Posterior cingulate gyrus (tissue), 11 donors: ENCODE measurements at places on chromosomes 2 and 18.
A peak's percentile ranks its signal among the peaks of the same experiment; 100 is the strongest.

DNA sequence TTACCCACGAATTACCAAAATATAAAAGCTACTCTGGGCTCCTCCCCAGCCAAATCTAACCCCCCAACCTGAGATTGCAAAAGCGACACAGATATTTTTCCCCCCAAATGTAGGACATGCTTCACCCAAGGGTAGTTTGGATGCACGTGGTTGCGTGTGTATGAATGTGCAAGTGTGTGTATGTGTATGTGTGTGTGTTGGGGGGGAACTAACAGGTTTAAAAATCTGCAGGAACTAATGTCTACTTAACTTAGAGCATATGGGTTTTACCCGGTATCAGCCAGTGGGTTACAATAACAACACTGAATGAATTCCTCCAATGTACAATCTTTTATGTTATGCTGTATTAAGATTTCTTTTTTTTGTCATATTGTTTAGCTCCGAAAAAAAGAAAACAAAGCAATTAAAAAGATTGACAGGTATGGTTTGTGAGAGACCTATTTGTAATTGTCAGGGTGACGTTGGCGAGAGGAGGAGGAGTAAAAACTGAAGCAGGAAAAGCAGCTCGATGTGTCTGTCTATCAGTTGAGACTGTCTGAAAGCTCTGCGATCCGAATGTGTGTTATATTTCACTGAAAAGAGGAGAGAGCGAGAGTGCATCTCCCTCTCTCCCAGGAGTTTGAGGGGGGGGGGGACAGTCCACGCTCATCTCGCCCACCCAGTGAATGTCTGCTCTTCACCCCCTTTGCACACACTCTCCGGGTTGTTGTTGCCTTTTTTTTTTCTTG, at the start of gene TSHZ1:
Gene TSHZ1 (plus strand): TSS at position 524 of the 728 bp plus-strand sequence. CDS start 1,080 bp downstream, outside the sequence.
- DNase-seq = no peak

DNA sequence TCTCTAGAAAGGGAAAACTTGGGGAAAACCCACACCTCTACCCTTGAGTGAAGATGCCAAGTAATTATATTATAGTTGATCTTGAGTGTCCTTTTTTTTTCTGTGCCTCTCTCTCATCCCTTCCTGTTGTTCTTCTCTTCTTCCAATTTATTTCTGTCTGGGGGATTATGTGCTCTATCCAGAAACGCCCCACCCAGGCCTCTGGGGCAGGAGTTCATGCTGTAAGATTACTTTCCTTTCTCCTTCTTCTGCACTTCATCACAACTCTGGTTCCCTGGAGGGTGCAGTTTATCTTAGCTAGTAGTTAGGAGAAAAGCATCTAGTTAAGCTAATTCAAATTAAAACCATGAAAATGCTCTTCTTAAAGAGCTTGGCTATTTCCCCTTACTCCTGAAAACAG, 30.3 kb upstream of the DNAJC27 start:
- DNase-seq = no peak

DNA sequence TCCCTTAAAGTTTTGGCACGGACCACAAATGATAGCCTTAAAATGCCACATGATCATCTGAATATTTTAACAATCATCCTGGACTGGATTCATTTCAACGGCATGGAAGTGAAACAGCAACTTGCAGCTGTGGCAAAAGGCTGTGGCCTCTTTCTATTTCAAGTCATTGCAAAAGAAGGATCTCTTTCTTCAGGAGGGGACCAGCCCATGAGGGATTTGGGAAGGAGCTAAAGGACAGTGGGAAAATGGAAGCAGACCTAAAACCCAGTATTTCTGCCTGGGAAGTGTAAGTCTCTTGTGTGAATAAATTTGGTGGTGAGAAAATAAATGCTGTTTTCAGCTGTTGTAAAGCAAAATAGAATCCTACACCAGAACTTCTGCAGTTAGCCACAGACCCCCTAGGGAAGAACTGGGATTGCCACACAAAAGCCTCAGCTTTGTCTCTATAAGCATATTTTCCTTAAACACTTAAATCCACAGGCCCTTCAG, 107.3 kb upstream of the ZFP36L2 start:
- no peak for DNase-seq

DNA sequence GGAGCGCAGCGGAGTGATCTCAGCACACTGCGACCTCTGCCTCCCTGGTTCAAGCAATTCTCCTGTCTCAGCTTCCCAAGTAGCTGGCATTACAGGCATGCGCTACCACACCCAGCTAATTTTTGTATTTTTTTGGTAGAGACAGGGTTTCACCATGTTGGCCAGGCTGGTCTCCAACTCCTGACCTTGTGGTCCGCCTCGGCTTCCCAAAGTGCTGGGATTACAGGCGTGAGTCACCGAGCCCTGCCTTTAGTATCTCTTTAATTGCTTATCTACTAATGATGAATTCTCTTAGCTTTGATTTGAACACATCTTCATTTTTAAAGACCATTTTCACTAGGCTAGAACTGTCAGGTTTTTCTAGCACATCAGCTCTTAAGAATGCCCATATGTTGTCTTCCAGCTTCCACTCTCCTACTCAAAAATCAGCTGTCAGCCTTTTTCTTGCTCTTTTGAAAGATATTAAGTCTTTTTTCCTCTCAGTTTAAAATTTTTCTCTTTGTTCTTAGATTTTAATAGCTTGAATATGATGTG, 16.1 kb upstream of the MFSD2B start:
- no peak for DNase-seq

DNA sequence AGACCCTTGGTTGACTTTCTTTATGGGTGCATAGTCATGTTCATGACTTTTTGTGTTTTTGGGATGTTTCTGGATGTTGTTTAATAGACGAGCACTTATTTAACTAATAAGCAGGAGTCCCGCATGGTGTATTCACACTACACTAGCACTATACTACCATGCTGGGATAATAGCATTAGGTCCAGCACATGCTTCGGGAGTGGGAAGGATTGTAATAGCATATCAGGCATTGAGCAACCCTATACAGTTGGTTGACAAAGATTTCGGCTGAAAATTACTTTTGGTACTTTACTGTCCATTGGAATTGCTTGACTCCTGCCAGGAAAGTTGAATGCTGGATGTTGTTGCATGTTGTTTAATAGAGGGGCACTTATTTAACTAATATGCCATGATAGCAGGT, 2.8 kb downstream of the SH3RF3 start:
- no peak for DNase-seq

DNA sequence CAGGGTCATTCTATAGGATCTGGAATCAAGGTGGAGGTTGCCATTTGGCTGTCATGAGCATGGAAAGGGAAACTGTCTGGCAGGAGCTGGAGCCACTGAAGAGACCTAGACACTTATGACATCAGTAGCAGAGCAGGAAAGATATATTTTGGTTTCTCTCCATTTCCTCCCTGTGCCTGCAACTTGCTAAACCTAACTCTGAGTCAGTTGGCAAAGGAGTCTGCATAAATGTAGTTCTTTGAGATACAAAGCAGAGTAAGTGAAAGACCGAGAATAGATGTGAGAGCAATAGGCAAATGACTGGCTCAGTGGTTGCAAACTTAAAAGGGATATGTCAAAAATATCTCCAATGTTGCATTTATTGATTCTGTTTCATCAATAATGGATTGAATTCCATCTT, 757.7 kb downstream of the KCNJ3 start:
- DNase-seq = no peak

DNA sequence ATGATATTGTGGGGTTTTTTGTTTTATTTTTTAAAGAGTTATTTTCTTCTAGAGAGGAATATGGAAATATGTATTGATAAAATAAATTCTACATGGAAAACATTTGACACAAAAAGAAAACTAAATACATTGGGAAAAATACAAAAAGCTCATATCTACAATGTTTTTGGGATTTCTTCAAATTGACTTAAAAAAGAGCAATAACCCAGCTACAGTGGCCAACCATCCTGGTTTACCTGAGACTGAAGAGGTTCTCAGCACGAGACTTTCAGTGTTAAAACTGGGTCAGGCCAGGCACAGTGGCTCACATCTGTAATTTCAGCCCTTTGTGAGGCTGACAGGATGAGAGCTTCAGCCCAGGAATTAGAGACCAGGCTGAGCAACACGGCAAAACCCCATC, 56.7 kb upstream of the MYCN start:
- DNase-seq = no peak

- no peak for DNase-seq
These were observed 135.0 kb upstream of the RIOK3 start for GRCh38 chr18:23317975-23318675.

DNA sequence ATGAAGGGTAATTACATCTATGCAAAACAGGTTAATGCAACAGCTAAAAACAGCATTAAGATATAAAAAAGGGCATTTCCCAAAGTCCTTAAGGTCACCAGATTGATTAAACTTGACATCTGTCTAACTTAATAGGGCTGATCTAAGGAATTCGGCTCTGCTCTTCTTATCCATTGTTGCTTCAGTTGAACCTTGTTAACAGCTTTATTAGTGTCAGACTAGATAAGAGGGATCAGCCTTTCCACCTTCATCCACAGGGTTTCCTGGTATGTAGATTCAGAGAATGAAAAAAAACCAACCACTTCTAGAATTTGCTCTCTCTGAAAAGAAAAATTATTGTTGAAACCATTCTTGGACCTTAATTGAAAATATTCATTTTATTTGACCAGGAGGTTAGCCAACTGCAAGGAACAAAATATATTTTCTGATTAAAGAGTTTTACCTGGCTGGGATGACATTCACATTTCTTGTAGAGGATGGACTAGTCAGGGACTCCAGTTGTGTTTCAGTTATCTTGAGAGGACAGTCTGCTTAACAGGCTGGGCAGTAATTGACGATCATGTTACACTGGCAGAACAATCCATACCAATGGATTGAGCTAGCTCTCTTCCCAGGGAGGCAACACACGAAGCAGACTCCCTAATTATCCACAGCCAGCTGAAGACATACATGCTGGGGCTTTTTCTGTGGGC, 357.4 kb upstream of the ACVR2A start:
- no peak for DNase-seq

DNA sequence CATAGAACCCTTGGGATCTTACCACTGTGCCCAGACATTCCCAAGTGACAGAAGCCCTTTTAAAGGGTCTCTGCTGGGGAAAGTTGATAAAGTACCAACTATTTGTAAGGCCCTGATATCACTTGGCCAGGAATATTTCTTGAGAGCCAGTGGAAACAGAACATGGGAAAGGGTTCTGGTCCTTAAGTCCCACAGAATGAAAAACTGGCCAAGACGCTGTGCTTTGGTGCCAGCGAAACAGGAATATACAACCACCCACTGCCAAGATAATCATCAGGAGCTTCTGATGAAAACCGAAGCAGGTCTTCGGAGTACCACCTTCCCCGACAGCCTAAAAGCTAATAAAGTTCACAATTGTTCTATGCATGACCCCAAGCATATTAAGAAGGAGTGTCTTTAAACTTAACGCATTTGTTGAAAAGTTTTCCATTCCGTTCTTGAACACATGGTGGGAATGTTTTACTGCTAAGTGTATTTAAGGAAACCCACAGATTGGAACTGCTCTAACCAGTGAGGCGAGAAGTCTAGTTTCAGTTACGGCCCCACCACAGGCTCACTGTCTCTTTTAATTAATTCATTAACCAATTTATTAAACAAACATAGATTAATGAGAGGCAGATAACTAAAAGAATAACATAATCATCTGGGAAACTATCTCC, 152.6 kb downstream of the ANKRD44 start:
- DNase-seq = no peak

DNA sequence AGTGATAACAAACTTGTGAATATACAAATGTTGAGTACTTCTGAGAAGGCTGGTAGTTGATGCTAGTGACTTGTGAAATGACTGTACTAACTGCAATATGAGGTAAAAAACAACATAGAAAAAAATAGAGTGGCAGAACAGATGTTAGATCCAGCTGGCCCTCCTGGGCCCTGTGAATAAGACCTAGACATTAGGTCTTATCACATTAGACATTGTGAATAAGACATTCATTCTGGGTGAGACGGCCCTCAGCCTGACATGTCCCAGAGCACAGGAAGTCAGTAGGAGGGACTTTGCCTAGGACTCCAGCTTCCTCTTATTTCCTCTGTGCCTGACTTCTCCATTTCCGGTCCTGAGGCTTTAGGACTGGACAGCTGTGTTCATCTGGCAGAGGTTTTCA, 22.9 kb downstream of the DOK1 start:
- DNase-seq = no peak

DNA sequence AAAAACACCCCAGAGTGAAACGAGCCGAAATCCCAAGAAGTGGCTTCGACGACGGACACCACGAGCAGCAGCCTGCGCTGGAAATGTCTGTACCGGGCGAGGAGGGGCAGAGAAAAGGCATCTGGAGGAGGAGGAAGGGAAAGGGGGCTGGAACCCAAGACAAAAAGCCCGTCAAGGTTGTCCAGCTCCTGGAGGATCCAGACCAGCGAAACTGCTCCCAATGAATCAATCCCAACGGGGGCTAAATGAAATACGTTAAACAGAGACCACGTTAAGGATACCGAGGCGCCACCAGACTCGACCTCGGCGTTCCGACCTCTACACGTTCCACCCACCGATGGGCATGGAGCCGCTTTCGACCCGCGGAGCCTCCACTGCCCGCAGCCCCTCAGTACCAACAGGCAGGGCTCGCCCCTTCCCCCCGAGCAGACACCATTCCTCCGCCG, 400 bp downstream of the CCDC88A start:
- DNase-seq = peak; percentile 24

GRCh38 chr2:55511508-55512124, 7.9 kb upstream of the CFAP36 start:
- no peak for DNase-seq

GRCh38 chr2:239328351-239329191, 72.2 kb downstream of the HDAC4 start:
- no peak for DNase-seq

DNA sequence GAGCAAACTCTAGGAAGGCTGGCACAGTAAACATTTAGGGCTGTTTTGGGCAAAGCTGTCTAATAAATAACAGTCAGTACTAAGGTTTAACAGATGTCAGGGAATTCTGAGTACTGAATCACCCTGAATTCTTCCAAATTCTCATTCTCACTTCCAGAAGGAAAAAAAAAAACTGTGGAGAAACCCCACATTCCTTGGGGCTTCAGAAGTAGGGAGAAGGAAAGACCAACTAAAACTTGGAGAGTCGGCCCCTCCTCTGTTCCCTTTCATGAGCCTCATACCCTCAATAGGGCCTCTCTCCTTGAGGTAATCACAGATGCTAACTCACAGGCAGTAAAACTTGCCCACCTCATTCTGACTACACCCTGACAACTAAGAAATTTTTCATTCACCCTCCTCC, 62.1 kb downstream of the CCDC148 start:
- DNase-seq = no peak

GRCh38 chr2:161436411-161436810, 20.3 kb downstream of the TBR1 start:
- no peak for DNase-seq

- peak; percentile 86 for DNase-seq
These were observed 784 bp downstream of the ROCK1 start for GRCh38 chr18:21110713-21111345.

DNA sequence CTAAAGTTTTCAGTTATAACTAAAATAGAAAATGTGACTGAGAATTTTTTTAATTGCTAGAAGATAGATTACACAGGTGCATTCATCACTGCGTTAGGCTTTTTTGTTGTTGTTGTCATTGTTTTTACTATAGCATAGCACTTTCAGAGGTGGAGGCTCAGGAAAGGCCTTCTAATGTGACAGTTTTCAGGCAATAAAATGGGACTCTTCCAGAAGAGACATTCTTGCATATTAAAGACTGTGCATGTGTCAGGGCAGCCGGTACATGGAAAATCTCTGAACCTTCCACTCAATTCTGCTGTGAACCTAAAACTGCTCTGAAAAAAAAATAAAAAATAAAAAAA, 175.2 kb downstream of the METTL4 start:
- no peak for DNase-seq
